ENCODE measurements at places on chromosomes 2 and 18.

DNA sequence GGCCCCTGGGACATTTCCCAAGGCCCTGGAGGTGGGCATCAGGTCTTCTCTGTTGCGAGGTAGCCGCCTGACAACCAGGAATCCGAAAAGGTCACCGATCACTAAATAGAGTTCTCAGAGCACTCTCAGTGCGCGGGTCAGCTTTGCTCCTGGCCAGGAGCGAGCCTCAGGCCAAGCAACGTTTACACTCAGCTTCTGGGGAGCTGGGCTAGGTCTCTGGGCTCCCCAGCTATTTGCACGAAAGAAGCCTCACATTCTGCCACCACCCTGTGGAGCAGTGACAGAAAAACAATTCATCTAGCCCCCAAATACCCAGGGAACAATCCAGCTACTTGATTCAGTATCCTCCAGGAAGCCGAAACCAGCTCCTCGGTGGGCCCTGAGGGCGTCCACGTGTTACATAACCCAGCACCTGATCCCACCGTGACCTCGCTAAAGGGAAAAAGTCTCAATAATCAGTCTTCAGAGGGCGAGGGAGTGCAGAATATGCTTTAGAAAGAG lies 3.3 kb downstream of the SH3BP4 start:
- DNase-seq = peak; percentile 67

GRCh38 chr2:145931781-145932395 lies 1412.0 kb upstream of the ZEB2 start:
- DNase-seq = no peak

- DNase-seq = no peak
These were observed 252.4 kb upstream of the SPOPL start for GRCh38 chr2:138249207-138249606.

- no peak for DNase-seq
These were observed 2.0 kb downstream of the EDAR start for GRCh38 chr2:108986916-108987510.

DNA sequence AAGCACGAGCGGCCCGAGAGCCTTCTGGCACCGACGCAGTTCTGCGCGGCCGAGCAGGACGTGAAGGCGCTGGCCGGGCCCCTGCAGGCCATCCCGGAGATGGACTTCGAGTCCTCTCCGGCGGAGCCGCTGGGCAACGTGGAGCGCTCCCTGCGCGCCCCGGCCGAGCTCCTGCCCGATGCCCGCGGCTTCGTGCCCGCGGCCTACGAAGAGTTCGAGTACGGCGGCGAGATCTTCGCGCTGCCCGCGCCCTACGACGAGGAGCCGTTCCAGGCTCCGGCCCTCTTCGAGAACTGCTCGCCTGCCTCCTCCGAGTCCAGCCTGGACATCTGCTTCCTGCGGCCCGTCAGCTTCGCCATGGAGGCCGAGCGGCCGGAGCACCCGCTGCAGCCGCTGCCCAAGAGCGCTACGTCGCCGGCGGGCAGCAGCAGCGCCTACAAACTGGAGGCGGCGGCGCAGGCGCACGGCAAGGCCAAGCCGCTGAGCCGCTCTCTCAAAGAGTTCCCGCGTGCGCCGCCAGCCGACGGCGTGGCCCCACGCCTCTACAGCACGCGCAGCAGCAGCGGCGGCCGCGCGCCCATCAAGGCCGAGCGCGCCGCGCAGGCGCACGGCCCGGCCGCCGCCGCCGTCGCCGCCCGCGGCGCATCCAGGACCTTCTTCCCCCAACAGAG lies 70.4 kb downstream of the ARHGEF33 start:
- peak; percentile 65 for DNase-seq

DNA sequence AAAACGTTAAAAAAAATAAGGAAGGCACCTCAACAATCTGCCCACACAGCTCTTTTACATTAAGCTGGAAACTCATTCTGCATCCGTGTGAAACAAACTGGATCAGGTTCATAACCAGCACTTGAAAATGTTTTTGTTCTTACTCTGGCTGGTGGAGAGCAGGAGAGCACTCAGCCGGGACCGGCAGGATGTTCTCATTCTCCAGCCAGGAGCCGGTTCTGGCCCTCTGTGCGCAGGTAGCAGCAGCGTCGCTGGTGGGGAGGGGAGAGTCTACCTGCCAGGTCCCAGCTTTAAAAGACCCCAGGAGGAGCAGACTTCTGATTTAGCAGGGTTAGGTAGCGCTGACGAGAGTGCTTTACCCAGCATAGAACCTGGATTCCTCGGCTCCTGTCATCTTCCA lies 834.9 kb upstream of the SALL3 start:
- no peak for DNase-seq

DNA sequence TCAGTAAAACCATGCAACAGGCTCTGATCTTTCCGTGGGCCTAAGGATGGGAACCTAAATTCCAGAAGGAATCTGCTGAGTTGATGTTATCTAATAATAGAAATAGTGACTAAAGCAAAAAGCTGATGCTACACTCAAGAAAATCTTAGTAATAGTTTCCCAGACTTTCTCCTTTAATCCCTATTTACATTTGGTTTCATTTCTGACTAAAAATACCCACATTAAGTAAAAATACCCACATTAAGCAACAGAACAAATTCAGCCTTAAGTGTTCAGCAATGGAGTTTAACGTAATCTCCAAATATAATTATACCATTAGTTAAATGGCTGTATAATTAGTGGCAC lies 50.3 kb downstream of the CCBE1 start:
- DNase-seq = no peak

GRCh38 chr2:217407362-217407761 lies 547.5 kb upstream of the TNP1 start:
- no peak for DNase-seq

GRCh38 chr2:43050866-43051265 lies 175.5 kb downstream of the ZFP36L2 start:
- no peak for DNase-seq
